ENCODE measurements at places on chromosomes 11 and 22.

DNA sequence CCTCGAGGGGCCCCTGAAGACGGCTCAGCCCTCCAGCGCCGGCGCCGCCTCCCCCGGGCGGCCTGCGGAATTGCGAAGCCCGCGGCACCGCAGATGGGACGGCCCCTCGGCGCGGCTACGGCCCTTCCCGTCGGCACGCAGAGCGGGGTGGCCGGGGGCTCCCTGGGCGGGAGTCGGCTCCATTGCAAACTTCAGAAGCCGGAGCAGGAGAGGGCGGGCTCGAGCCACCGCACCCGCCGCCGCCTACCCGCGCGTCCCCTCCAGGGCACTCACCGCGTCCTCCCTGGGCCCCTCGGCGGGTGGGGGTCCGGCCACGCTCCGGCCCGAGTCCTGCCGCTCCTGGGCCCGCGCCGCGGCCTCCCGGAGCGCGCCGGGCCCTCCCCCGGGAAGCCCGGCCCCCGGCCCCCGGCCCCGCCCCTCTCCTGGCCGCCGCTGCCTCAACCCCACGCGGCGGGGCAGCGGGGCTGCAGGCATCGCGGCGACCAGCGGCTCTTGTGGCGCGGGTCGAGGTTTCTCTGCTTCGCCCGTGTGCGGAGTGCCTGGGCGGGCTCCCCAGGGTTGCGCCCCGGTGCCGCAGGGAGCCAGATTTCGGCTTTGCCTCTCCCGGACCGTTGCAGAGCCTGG lies at the start of gene PACSIN3:
Gene PACSIN3 (minus strand): TSS at position 359 of the 624 bp plus-strand sequence. CDS start 3,707 bp downstream, outside the sequence.
- peak within 1 kb of the TSS; percentile 93 for H3K27ac ChIP-seq
- DNase-seq, result no peak
- peak within 1 kb of the TSS; percentile 80 for H3K4me3 ChIP-seq
- H3K36me3 ChIP-seq, result peaks cover 14% of the 10 kb centered on the region
- H3K4me1 ChIP-seq, result no peaks in the 10 kb centered on the region

- no peaks in the 10 kb centered on the region for H3K27me3 ChIP-seq
- H3K4me3 ChIP-seq, result no peak overlapping the region
- H3K27ac ChIP-seq, result no peak overlapping the region
These were observed 1061.6 kb downstream of the JRKL start for GRCh38 chr11:97451441-97451840.

- no peak overlapping the region for H3K4me3 ChIP-seq
- H3K27ac ChIP-seq, result no peak overlapping the region
- peaks cover 6% of the 10 kb centered on the region for H3K27me3 ChIP-seq
- no peak for DNase-seq
- H3K4me1 ChIP-seq, result peaks cover 24% of the 10 kb centered on the region
These were observed 2.0 kb upstream of the FJX1 start for GRCh38 chr11:35615921-35616900.

DNA sequence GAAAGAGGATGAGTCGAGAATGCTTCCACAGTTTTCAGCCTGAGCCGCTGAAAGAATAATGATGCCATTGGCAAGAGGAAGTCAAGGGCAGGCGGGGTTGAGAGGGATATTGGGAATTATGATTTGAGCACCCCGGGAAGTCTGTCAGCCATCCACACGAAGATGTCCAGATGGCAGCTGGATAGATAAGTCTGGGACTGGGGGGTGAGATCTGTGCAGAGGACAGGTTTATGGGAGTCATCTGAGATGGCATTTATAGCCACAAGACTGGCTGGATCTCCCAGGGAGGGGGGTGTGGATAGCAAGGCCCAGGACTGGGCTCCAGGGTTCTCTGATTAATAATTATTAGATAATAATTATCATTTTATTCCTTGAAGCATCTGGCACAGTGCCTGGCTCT lies 5.1 kb upstream of the STIP1 start:
- H3K27me3 ChIP-seq, result no peaks in the 10 kb centered on the region
- no peaks in the 10 kb centered on the region for H3K36me3 ChIP-seq
- peak overlapping the region; percentile 68 for H3K27ac ChIP-seq
- no peak for DNase-seq
- H3K4me3 ChIP-seq, result no peak overlapping the region
- no peaks in the 10 kb centered on the region for H3K4me1 ChIP-seq

DNA sequence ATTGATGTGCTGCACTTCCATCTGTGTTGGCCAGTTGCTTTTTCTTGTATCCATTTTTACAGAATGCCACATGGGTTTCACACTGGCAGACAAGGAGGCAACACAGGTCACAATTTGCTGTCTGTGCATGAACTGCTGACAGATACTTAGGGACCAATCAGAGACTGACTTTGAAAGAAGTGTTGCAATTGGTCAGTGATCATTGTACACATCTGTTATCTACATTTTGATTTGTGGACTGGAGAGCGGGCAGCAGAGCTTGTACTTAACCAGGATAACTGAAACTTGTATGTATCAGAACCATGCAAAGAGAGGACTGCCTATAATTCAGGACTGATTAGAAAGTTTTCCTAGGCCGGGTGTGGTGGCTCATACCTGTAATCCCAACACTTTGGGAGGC lies 21.8 kb downstream of the PRR5 start:
- H3K4me3 ChIP-seq, result no peak overlapping the region
- no peaks in the 10 kb centered on the region for H3K4me1 ChIP-seq
- H3K27ac ChIP-seq, result no peak overlapping the region
- H3K36me3 ChIP-seq, result peaks cover 3% of the 10 kb centered on the region

DNA sequence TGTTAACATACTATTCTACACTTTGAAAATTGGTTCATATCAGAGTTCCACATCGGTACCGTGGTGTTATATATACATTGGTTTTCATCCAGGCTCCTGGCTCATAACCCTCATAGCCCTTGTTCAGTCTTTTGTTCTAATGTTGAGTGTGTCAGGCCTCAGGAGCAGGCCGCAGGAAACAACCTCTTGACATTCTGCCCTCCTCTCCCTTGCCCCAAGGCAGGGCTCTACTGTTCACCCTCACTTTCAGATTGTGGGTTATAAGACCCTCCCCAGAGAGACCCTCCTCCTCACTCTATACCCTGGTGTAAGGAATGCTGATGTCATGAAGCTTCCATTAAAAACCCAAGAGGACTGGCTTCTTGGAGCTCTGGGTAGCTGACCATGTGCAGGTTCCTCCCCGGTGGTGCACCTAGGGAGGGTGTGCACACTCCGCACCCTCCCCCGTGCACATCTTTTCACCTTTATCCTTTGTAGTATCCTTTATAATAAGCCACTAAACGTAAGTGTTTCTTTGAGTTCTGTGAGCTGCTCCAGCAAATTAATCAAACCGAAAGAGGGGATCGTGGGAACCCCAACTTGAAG lies 12.1 kb downstream of the SSH3 start:
- H3K36me3 ChIP-seq, result no peaks in the 10 kb centered on the region
- DNase-seq, result no peak
- no peak overlapping the region for H3K27ac ChIP-seq
- no peaks in the 10 kb centered on the region for H3K27me3 ChIP-seq

DNA sequence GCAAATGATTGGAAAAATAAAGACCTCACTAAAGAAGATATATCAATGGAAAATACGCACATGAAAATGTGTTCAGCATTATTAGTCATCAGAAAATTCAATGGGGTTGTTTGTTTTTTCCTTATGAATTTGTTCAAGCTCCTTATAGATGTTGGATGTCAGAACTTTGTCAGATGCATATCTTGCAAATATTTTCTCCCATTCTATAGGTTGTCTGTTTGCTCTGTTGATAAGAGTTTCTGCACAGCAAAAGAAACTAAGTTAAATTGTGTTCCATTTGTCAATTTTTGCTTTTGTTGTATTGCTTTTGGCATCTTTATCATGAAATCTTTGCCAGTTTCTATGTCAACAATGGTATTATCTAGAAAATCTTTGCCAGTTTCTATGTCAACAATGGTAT lies 633.9 kb upstream of the CHORDC1 start:
- H3K27ac ChIP-seq, result no peak overlapping the region
- no peaks in the 10 kb centered on the region for H3K36me3 ChIP-seq
- no peaks in the 10 kb centered on the region for H3K4me1 ChIP-seq
- H3K27me3 ChIP-seq, result no peaks in the 10 kb centered on the region
- DNase-seq, result no peak

- no peaks in the 10 kb centered on the region for H3K27me3 ChIP-seq
- peak overlapping the region; percentile 37 for H3K4me3 ChIP-seq
- H3K27ac ChIP-seq, result peak overlapping the region; percentile 87
- H3K36me3 ChIP-seq, result no peaks in the 10 kb centered on the region
These were observed 28.0 kb downstream of the MOB2 start for GRCh38 chr11:1458340-1459218.

DNA sequence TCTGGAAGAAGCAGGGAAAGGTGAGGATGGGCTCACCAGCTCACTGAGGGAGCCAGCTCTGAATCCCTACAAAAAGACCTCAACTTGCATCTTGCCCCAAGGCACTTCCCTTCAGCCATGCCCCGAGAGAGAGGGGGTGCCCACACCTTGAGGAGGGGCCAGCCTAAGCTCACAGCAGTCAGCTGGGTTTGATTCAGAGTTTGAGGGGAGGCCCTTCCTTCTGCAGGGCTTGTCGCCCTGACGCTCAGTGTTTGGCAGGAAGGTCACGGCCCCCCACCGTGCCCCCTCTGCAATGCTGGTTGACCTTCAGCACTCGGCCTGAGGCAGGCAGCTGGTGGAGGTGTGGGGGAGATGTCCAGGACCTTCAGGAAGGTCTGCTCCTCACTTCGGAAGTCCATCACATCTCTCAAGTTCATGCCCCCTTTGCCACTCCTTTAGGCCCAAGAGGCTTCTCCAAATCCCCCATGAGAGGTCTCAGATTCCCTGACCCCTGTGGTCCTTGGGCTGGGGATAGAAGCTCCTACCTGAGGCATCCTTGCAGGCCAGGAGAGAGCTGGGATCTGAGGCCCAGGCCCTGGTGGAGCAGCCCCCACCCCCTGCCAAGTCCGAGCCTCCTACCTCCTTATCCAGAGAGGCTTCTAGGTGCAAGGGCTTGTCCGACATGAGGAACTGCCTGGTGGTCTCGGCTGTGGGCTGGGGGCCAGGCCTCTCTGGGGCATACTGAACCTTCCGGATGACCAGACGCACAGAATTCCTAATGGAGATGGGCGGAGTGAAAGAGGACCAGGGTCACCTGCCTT lies 37.6 kb downstream of the TPBGL start:
- H3K27me3 ChIP-seq, result no peaks in the 10 kb centered on the region
- H3K36me3 ChIP-seq, result no peaks in the 10 kb centered on the region
- H3K4me3 ChIP-seq, result no peak overlapping the region
- DNase-seq, result no peak
- H3K27ac ChIP-seq, result no peak overlapping the region

GRCh38 chr11:64799623-64800302 lies 3.3 kb downstream of the MAP4K2 start:
- H3K36me3 ChIP-seq, result peaks cover 49% of the 10 kb centered on the region
- H3K27ac ChIP-seq, result peak overlapping the region; percentile 30
- no peaks in the 10 kb centered on the region for H3K27me3 ChIP-seq
- H3K4me1 ChIP-seq, result peaks cover 9% of the 10 kb centered on the region
- H3K4me3 ChIP-seq, result no peak overlapping the region

GRCh38 chr11:44831605-44832394 lies 105.0 kb downstream of the TSPAN18 start:
- H3K36me3 ChIP-seq, result no peaks in the 10 kb centered on the region
- H3K4me3 ChIP-seq, result no peak overlapping the region
- H3K4me1 ChIP-seq, result peaks cover 8% of the 10 kb centered on the region
- no peak overlapping the region for H3K27ac ChIP-seq

DNA sequence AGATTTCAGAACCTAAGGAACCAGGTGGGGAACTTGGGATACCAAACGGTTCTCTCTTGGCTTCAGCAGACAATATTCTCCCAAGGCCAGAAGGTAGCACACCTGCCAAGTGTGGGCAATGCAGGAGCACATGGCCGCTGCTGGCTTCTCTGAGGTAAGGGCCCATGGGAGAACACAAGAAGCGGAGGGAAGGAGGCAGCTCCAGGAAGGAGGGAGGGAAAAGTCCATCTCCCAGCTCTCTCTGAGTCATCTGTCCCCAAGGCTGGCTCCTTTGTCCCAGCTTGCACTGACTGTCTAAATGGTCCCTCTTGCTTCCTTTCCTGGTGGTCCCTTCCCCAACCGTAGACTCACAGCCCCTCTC lies 557.9 kb upstream of the CADM1 start:
- no peaks in the 10 kb centered on the region for H3K4me1 ChIP-seq
- no peak overlapping the region for H3K4me3 ChIP-seq
- no peaks in the 10 kb centered on the region for H3K36me3 ChIP-seq
- H3K27me3 ChIP-seq, result no peaks in the 10 kb centered on the region
- no peak overlapping the region for H3K27ac ChIP-seq

GRCh38 chr11:2652333-2653197 lies 47.2 kb downstream of the KCNQ1OT1 start:
- no peaks in the 10 kb centered on the region for H3K4me1 ChIP-seq
- H3K4me3 ChIP-seq, result no peak overlapping the region
- H3K36me3 ChIP-seq, result no peaks in the 10 kb centered on the region
- H3K27me3 ChIP-seq, result no peaks in the 10 kb centered on the region
- no peak for DNase-seq

DNA sequence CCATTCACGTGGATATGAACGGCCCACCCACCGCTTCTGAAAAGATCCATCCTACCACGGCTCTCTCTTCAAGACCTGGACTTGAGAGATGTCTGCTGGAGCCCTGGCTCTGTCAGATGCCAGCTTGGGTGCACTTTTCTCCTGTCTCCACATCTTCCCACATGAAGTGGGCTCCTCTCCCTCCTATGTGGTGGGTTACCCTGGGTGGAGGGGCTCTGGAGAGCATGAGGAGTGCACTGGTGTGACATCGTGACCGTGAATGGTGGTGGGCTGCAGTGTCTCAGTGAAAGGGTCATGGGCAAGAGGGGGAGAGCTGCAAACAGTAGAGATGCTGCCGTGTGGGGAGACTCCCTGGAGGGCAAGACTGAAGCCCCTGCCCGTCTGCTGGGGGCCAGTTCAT lies 76.4 kb downstream of the CTTN start:
- no peak overlapping the region for H3K27ac ChIP-seq
- DNase-seq, result no peak
- no peaks in the 10 kb centered on the region for H3K36me3 ChIP-seq
- no peaks in the 10 kb centered on the region for H3K27me3 ChIP-seq
